ENCODE measurements at places on chromosomes 3 and 15.

- H3K4me1 ChIP-seq = peaks cover 15% of the 10 kb centered on the region
- H3K27me3 ChIP-seq = no peaks in the 10 kb centered on the region
- no peak overlapping the region for H3K4me3 ChIP-seq
- peak; percentile 79 for DNase-seq
Measured at GRCh38 chr3:46998121-46998851, 18.8 kb downstream of the NBEAL2 start.

DNA sequence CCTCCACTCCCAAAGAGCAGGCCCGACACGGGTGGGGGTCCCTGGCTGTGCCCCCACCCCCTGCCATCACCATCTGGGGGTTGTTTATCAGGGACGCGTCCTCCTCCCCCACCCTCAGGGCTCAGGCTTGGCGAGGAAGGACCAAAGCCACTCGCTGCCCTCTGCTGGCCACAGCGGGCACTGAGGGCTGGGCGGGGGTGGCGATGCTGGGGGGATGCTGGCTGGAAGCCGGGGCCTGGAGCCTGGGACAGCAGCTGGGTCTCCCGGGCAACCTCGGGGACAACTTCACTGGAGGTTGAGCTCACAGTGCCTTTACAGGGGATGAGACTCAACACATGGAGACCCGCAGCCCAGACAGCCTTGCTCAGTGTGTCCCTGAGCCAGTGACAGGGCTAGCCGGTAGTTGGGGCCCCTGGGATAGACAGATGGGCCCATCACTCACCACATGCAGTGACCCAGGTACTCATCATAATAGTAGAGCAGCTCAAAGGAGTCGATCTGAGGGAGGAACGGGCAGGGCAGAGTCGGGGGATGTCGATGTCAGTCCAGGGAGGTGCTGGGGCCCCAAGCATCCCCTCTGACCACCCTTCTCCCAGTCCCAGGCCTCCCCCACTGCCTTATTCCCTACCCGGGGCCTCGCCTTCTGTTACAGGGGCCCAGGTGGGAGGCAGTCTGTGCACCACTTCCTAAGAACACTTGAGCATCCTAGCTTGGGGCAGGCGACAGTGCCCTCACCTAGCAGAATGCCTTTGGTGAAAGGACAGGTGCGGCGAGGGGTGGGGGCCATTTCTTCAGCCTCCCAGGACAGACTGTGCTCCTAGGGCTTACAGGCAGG, 5.9 kb upstream of the CALML4 start:
- H3K27ac ChIP-seq = no peak overlapping the region
- no peak overlapping the region for H3K4me3 ChIP-seq
- peak; percentile 81 for DNase-seq
- peaks cover 6% of the 10 kb centered on the region for H3K36me3 ChIP-seq

GRCh38 chr3:101509811-101510210, 3.2 kb downstream of the SENP7 start:
- peaks cover 42% of the 10 kb centered on the region for H3K36me3 ChIP-seq
- H3K4me3 ChIP-seq = no peak overlapping the region
- no peak overlapping the region for H3K27ac ChIP-seq
- peaks cover 4% of the 10 kb centered on the region for H3K4me1 ChIP-seq
- DNase-seq = no peak

- peaks cover 11% of the 10 kb centered on the region for H3K27me3 ChIP-seq
- H3K36me3 ChIP-seq = no peaks in the 10 kb centered on the region
Measured at GRCh38 chr15:100766243-100767000, 113.2 kb upstream of the ALDH1A3 start.

- H3K27ac ChIP-seq = peak overlapping the region; percentile 86
- DNase-seq = peak; percentile 32
- H3K27me3 ChIP-seq = no peaks in the 10 kb centered on the region
Measured at GRCh38 chr3:58065700-58066167, 57.5 kb downstream of the FLNB start.

GRCh38 chr3:12648384-12648959, 15.4 kb downstream of the RAF1 start:
- H3K4me3 ChIP-seq = no peak overlapping the region
- H3K36me3 ChIP-seq = peaks cover 20% of the 10 kb centered on the region
- no peak for DNase-seq
- no peaks in the 10 kb centered on the region for H3K27me3 ChIP-seq
- peak overlapping the region; percentile 64 for H3K27ac ChIP-seq
- peaks cover 20% of the 10 kb centered on the region for H3K4me1 ChIP-seq

- no peak for DNase-seq
- H3K36me3 ChIP-seq = no peaks in the 10 kb centered on the region
- no peak overlapping the region for H3K4me3 ChIP-seq
- H3K4me1 ChIP-seq = no peaks in the 10 kb centered on the region
- no peak overlapping the region for H3K27ac ChIP-seq
- no peaks in the 10 kb centered on the region for H3K27me3 ChIP-seq
Measured at GRCh38 chr3:35562141-35562540, 77.2 kb upstream of the ARPP21 start.

DNA sequence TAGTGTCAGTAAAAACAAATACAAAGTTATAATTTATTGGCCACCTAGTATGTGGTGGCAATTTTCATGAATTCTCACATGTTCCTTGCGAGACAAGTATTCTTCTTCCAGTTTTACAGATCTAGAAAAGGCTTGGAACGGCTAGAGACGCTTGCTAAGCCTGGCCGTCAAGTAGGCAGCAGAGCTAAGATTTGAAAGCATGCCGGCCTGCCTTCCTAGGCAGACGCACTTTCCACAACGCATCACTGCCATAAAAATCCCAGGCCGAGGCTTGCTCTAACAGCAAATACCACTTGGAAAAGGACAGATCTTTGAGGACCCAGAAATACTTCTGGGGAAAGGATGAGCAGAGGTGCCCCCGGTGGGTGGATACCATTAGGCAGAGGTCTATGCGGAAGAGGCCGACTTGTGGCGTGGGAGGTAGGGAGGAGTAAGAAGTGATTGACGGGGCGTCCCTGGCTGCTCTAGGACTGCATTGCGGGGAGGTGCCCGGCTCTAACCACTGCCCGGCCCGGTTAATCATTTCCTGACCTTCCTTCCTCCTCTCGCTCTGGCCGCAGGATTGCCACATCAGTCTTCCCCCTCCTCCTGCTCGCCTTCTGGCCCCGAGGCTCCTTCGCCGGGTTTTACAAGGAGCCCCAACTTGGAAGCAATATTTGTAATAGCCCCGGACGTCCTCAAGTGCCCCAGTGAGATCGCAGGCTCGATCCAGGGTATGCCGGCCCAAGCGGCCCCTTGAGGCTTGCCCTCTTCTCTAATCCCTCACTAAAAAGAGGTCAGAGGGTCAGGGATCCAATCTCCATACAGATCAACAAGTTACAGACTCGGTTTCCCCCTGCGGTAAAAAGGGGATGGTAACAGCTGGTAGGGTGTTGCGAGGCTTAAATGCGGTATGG, 1.3 kb upstream of the USP3 start:
- H3K36me3 ChIP-seq = no peaks in the 10 kb centered on the region
- no peaks in the 10 kb centered on the region for H3K27me3 ChIP-seq
- peak overlapping the region; percentile 77 for H3K4me3 ChIP-seq

GRCh38 chr3:25455441-25456132, 27.5 kb downstream of the RARB start:
- peak; percentile 34 for DNase-seq
- H3K4me1 ChIP-seq = peaks cover 62% of the 10 kb centered on the region
- peak overlapping the region; percentile 94 for H3K27ac ChIP-seq
- H3K27me3 ChIP-seq = peaks cover 2% of the 10 kb centered on the region
- H3K4me3 ChIP-seq = peak overlapping the region; percentile 22

DNA sequence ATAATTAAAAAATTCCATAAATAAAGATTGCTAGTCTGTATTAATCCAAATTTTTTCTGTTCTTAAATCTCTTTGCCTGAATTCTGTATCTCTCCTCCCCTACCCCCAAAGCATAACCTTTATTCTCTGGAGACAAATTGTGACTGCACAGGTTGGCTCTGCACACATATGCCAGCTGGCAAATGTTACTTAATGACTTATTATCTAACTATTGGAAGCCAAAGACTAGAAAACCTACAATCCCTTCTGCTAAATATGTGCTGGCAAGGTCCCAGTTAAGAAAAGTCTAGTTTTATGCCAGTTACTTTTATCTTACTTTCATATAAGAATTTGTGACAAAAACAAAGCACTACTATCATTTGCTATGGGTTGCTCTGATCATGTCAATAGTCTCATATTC, 569.3 kb downstream of the MECOM start:
- H3K36me3 ChIP-seq = no peaks in the 10 kb centered on the region
- H3K4me3 ChIP-seq = no peak overlapping the region
- no peaks in the 10 kb centered on the region for H3K4me1 ChIP-seq
- H3K27ac ChIP-seq = no peak overlapping the region
- DNase-seq = no peak

GRCh38 chr15:68413363-68414205, 18.4 kb downstream of the ITGA11 start:
- H3K27ac ChIP-seq = no peak overlapping the region
- H3K36me3 ChIP-seq = no peaks in the 10 kb centered on the region
- H3K4me1 ChIP-seq = peaks cover 20% of the 10 kb centered on the region
- H3K4me3 ChIP-seq = no peak overlapping the region
- peaks cover 9% of the 10 kb centered on the region for H3K27me3 ChIP-seq

DNA sequence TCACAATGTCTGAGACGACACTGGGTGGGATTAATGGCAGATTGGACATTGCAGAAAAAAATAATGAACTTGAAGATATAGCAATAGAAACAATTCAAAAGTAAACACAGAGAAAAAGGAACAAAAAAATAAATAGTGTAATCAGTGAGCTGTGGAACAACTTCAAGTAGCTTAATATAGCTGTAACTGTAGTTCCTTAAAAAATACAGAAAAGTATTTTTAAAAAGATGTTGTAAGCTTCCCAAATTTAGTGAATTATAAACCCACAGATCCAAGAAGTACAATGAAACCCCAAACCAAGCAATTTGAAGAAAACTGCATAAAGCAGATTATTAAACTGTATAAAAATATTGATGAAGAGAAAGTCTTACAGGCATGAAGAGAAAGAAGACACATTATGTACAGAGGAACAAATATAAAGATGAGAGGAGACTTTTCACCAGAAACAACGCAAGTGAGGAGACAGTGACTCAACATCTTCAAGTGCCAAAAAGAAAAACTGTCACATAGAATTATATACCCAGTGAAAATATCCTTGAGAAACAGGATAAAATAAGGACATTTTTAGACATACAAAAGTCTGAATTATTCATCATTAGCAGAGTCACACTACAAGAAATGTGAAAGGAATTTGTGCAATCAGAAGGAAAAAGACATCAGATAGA, 176.4 kb downstream of the NFKBIZ start:
- H3K4me3 ChIP-seq = no peak overlapping the region
- no peak overlapping the region for H3K27ac ChIP-seq
- H3K36me3 ChIP-seq = no peaks in the 10 kb centered on the region
- no peaks in the 10 kb centered on the region for H3K4me1 ChIP-seq
- no peaks in the 10 kb centered on the region for H3K27me3 ChIP-seq
- no peak for DNase-seq

GRCh38 chr3:155053756-155054155, 26.4 kb upstream of the MME start:
- H3K4me1 ChIP-seq = no peaks in the 10 kb centered on the region
- H3K27ac ChIP-seq = no peak overlapping the region
- H3K4me3 ChIP-seq = no peak overlapping the region
- no peak for DNase-seq

DNA sequence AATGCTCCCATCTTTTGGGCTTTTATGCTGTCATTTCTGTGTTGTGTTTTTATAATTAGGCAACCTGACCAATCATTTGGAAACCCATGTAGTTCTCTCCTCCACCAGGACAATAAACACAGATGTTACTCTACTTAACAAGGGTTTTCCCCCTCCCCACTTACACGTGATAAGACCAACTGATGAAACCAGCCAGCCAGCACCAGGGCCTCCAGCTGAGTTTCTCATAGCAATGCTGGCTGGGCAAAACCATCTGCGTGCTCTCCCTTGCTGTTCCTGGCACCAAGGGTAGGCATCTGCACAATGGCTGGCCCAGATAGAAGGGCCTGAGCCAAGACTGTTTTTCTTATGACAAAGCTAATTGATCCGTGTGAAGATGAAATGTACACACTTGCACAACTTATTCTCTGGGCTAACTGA, 310.4 kb downstream of the PLCL2 start:
- no peak for DNase-seq
- H3K4me1 ChIP-seq = peaks cover 17% of the 10 kb centered on the region
- H3K27me3 ChIP-seq = no peaks in the 10 kb centered on the region
- no peak overlapping the region for H3K27ac ChIP-seq
- H3K36me3 ChIP-seq = peaks cover 9% of the 10 kb centered on the region

DNA sequence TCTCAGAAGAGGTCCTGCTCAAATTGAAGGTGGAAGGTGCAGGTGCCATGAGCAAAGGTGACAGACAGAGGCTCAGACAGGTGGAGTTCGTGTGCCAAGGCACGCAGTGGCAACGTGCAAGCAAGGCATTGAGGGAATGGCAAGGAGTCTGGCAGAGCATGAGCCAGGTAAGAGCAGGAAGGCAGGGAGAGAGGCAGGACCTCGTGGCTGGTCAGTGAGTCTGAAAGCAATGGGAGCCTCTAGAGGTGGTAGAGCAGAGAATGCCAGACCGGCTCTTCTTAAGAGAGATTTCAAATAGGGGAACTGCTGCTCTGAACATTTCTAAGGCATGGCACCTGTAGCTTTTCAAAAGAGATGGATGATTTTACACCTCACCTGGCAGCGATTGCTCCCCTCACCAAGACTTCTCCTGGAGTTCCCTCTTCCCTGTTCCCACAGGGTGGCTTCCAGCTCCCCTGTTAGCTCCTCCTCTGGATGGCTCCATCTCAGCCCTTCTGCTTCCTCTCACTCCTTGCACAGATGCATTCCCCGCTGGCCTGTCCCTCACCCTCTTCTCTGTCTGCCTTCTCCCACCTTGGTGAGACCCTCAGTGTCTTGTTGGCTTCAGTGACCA, 2.7 kb downstream of the MYO5C start:
- no peak for DNase-seq
- H3K27me3 ChIP-seq = peaks cover 50% of the 10 kb centered on the region
- H3K36me3 ChIP-seq = no peaks in the 10 kb centered on the region
- H3K4me1 ChIP-seq = peaks cover 29% of the 10 kb centered on the region

- peaks cover 4% of the 10 kb centered on the region for H3K27me3 ChIP-seq
- DNase-seq = no peak
- H3K27ac ChIP-seq = no peak overlapping the region
- peaks cover 2% of the 10 kb centered on the region for H3K36me3 ChIP-seq
- H3K4me3 ChIP-seq = no peak overlapping the region
- peaks cover 25% of the 10 kb centered on the region for H3K4me1 ChIP-seq
Measured at GRCh38 chr15:92682741-92683510, 27.4 kb upstream of the FAM174B start.

DNA sequence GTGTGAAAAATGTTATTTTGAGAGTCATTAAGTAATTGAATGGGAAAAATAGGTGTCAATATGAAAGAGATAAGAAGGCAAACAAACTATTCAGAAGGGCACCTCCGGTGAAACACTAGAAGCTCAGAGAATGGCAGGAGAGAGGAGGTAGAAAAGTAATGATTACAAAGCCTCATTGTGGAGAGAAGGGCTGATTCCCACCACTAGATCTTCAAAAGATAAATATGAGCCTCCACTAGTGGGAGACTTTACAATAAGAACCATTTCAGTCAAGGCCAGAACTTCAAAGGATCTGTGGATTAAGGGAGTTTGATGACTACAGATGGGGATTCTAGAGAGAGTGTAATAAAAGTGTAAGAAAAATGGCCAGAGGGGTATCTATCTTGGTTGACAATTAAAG, 535.6 kb downstream of the NLGN1 start:
- no peak overlapping the region for H3K4me3 ChIP-seq
- peaks cover 24% of the 10 kb centered on the region for H3K4me1 ChIP-seq
- H3K27me3 ChIP-seq = no peaks in the 10 kb centered on the region

- peaks cover 31% of the 10 kb centered on the region for H3K36me3 ChIP-seq
- peak overlapping the region; percentile 95 for H3K4me3 ChIP-seq
- H3K4me1 ChIP-seq = peaks cover 32% of the 10 kb centered on the region
- H3K27me3 ChIP-seq = peaks cover 3% of the 10 kb centered on the region
- DNase-seq = peak; percentile 77
- H3K27ac ChIP-seq = peak overlapping the region; percentile 85
Measured at GRCh38 chr3:48187579-48188265, 495 bp downstream of the CDC25A start.

- peaks cover 5% of the 10 kb centered on the region for H3K36me3 ChIP-seq
- peak overlapping the region; percentile 99 for H3K27ac ChIP-seq
- H3K4me3 ChIP-seq = peak overlapping the region; percentile 65
Measured at GRCh38 chr3:48039487-48040190, 23.4 kb upstream of the MAP4 start.
